Activated naive CD8-positive, alpha-beta T cell treated with anti-CD3 and anti-CD28 coated beads, Interleukin-2, amount 50 U/mL, for 24 hours (primary cell): ENCODE measurements at places on chromosomes 11 and 22.

- no peaks in the 10 kb centered on the region for H3K36me3 ChIP-seq
- no peak overlapping the region for H3K4me3 ChIP-seq
- no peak for DNase-seq
Measured at GRCh38 chr11:31303644-31304180, 65.8 kb downstream of the DCDC1 start.

DNA sequence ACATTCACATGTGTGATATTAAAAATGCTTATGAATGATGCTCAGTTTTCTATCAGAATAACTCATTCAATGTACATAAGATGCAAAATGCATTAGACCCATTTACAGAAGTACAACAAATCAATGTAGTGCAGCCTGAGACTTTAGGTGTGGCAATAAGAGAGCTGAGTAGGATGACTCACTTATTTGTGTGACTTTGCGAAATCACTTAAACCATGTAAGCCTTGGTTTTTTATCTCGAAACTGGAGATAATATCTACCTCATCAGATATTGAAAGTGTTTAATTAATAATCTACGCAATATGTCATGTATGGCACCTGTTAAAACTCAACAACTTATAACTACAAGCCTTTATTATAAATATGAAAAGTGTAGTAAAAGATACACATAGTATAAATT lies 105.7 kb upstream of the LUZP2 start:
- no peaks in the 10 kb centered on the region for H3K4me1 ChIP-seq
- no peaks in the 10 kb centered on the region for H3K36me3 ChIP-seq
- no peak overlapping the region for H3K4me3 ChIP-seq
- no peaks in the 10 kb centered on the region for H3K27me3 ChIP-seq
- DNase-seq: no peak

- no peak for DNase-seq
- peaks cover 10% of the 10 kb centered on the region for H3K4me1 ChIP-seq
- H3K27me3 ChIP-seq: peaks cover 5% of the 10 kb centered on the region
- H3K36me3 ChIP-seq: no peaks in the 10 kb centered on the region
Measured at GRCh38 chr11:8729837-8730696, 47.5 kb downstream of the RPL27A start.

DNA sequence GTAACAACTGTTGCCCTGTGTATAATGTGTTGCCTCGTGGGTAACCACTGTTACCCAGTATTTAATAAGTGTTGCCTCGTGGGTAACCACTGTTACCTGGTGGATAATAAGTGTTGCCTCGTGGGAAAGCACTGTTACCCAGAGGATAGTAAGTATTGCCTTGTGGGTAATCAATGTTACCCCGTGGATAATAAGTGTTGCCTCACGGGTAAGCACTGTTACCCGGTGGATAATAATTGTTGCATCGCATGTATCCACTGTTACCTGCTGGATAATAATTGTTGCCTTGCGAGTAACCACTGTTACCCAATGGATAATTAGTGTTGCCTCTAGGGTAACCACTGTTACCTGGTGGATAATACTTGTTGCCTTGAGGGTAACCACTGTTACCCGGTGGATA lies 17.1 kb upstream of the NXPE4 start:
- H3K4me1 ChIP-seq: no peaks in the 10 kb centered on the region
- no peak for DNase-seq
- H3K27ac ChIP-seq: no peak overlapping the region

DNA sequence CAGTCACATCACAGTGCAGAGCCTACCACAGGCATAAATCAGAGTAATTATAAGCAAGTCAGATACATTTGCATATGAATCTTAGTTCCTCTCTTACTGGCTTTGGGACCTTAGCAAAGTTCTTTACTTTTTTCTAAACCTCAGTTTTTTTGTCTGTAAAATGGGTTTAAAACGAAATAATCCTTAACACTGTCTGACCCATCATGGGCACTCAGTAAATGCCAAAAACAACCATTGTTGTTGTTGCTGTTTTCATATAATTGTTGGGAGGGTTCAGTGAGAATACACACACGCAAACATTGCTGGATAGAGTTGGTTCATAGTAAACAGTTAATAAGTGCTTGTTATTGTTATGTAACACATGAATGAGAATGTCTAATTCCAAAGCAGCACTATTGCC lies 184.9 kb downstream of the BLID start:
- peaks cover 19% of the 10 kb centered on the region for H3K27me3 ChIP-seq
- no peak for DNase-seq
- H3K4me3 ChIP-seq: no peak overlapping the region
- no peaks in the 10 kb centered on the region for H3K36me3 ChIP-seq
- no peak overlapping the region for H3K27ac ChIP-seq

DNA sequence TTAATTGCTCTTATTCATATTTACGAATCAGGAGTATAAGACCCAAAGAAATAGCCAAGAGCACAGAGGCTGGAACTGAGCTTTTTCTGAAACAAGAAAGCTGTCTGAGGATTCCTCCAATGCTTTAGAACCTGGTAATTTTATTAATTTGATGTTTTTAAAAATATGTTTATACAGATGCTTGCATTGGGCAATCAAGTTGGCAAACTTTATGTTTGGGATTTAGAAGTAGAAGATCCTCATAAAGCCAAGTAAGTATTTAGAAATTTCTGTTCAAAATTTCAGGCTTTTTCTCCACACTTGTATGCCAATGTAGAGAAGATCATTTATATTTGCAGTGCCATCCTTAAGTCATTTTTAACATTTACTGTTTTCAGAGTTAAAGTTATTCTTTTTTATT lies 24.3 kb upstream of the HIKESHI start:
- no peak overlapping the region for H3K27ac ChIP-seq
- H3K4me1 ChIP-seq: peaks cover 42% of the 10 kb centered on the region
- peaks cover 92% of the 10 kb centered on the region for H3K36me3 ChIP-seq
- no peak overlapping the region for H3K4me3 ChIP-seq

DNA sequence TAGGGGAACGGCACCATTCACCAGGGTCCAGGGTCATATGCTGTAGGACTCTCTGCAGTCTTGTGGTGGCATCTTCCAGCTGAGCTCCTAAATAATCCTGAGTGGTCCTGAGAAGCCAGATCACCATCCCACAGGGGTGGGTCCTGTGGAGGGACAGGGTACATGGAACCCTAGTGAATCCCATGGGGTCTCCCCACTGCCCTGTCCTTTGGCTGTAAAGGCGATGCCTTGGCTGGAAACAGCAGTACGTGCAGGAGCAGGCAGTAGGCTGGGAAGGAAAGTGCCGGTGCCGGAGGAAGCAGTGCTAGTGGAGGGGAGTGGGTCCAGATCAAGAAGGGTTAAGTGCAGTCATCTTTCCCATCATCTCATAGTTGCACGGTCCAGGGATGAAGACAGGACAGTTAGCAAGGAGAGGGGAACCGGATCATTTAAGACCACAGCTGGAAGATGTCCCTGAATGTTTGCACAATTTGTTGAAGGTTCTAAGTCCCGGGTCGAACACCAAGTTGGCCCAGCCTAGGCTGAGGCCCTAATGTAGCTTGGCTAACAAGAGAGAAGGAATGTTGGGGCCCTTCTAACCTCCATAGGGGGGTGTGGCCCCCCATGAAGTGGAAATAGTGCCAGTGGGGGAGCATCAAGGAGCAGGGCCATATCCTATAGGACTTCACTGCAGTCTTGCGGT lies 18.1 kb downstream of the TSPAN32 start:
- no peaks in the 10 kb centered on the region for H3K27me3 ChIP-seq
- peaks cover 3% of the 10 kb centered on the region for H3K4me1 ChIP-seq
- no peaks in the 10 kb centered on the region for H3K36me3 ChIP-seq
- DNase-seq: no peak
- H3K4me3 ChIP-seq: no peak overlapping the region

DNA sequence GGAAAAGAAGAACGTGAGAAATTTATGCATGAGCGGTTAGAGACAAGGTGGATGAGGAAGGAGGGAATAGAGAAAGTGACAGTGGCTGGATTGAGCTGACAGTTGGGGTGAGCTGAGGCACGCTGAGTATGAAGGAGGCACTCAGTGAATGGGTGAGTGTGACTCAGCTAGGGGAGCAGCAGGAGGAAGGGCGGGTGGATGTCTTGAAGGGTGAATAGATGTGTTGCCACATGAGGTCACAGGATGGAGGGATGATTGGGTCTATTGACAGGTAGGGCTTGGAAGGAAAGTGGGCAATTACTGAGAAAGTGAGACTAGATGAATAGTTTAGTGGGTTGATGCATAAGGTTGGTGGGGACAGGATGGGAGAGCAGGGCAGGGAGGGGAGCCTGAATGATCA lies 8.0 kb downstream of the IFITM10 start:
- DNase-seq: no peak
- no peak overlapping the region for H3K27ac ChIP-seq
- H3K4me1 ChIP-seq: no peaks in the 10 kb centered on the region
- no peak overlapping the region for H3K4me3 ChIP-seq
- H3K36me3 ChIP-seq: peaks cover 2% of the 10 kb centered on the region

GRCh38 chr11:85137597-85137996 lies 489.5 kb downstream of the DLG2 start:
- DNase-seq: no peak
- H3K4me3 ChIP-seq: no peak overlapping the region
- no peaks in the 10 kb centered on the region for H3K27me3 ChIP-seq
- no peaks in the 10 kb centered on the region for H3K4me1 ChIP-seq
- H3K27ac ChIP-seq: no peak overlapping the region
- H3K36me3 ChIP-seq: no peaks in the 10 kb centered on the region

DNA sequence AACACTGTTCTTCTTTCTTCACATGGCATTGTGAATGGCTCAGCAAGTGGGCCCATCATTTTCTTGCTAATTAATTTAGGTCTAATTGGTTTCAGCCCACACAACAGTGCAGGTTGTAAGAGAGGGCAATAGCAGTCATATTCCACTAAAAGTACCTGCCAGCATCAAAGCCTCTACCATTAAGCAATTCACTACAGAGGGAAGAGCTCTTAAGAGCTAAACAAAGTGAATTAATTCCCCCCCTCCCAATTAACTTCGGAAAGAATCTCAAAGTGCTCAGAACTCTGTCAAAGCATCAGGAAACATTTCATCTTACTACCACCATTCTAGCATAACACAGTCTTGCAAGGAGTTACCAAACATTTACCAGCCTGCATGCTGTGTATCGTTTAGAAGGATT lies 133.9 kb upstream of the UBASH3B start:
- H3K27me3 ChIP-seq: peaks cover 9% of the 10 kb centered on the region
- no peak overlapping the region for H3K27ac ChIP-seq
- no peak overlapping the region for H3K4me3 ChIP-seq

DNA sequence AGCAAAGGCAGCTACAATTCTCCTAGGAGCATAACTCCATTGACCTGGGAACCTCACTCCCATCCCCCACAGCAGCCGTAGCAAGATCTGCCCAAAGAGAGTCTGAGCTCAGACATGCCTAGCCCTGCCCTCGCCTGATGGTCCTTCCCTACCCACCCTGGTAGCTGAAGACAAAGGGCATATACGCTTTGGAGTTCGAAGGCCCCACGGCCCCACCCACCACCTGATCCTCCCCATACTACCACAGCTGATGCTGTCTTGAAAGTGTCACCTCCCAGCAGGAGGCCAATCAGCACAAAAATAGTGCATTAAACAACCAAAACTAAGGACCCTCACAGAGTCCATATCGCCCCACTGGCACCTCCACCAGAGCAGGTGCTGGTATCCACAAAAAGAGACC lies 22.6 kb upstream of the GNAZ start:
- no peaks in the 10 kb centered on the region for H3K4me1 ChIP-seq
- H3K27me3 ChIP-seq: peaks cover 19% of the 10 kb centered on the region
- H3K4me3 ChIP-seq: no peak overlapping the region
- H3K36me3 ChIP-seq: no peaks in the 10 kb centered on the region
- no peak overlapping the region for H3K27ac ChIP-seq
- DNase-seq: no peak

DNA sequence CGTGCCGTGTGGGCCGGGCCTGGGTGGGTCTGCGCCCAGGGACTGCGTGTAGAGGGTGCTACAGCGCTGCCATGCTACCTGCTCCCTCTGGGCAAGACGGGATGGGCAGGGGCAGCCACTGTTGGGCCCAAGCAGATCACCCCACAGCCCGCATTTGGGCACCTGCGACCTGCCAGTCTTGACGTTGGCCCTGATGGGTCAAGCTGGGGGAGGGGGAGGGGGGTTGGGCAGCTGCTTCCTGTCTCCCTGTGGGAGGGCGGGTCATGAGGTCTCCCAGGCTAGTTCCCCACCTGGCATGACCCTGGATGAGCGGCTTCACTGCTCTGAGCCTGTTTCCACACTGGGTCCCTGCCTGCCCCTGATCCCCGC lies 2.8 kb upstream of the RPS19BP1 start:
- peaks cover 16% of the 10 kb centered on the region for H3K36me3 ChIP-seq
- H3K4me1 ChIP-seq: peaks cover 33% of the 10 kb centered on the region
- no peak overlapping the region for H3K4me3 ChIP-seq
- no peak for DNase-seq
- no peaks in the 10 kb centered on the region for H3K27me3 ChIP-seq

- H3K4me3 ChIP-seq: peak overlapping the region; percentile 53
- peak overlapping the region; percentile 86 for H3K27ac ChIP-seq
- no peak for DNase-seq
- peaks cover 2% of the 10 kb centered on the region for H3K27me3 ChIP-seq
- H3K4me1 ChIP-seq: peaks cover 72% of the 10 kb centered on the region
Measured at GRCh38 chr11:14768526-14769188, 123.4 kb downstream of the CYP2R1 start.

GRCh38 chr11:64069401-64070313 lies 33.9 kb downstream of the FLRT1 start:
- H3K36me3 ChIP-seq: peaks cover 2% of the 10 kb centered on the region
- no peak overlapping the region for H3K4me3 ChIP-seq
- peaks cover 3% of the 10 kb centered on the region for H3K4me1 ChIP-seq
- no peak for DNase-seq
- H3K27ac ChIP-seq: no peak overlapping the region

DNA sequence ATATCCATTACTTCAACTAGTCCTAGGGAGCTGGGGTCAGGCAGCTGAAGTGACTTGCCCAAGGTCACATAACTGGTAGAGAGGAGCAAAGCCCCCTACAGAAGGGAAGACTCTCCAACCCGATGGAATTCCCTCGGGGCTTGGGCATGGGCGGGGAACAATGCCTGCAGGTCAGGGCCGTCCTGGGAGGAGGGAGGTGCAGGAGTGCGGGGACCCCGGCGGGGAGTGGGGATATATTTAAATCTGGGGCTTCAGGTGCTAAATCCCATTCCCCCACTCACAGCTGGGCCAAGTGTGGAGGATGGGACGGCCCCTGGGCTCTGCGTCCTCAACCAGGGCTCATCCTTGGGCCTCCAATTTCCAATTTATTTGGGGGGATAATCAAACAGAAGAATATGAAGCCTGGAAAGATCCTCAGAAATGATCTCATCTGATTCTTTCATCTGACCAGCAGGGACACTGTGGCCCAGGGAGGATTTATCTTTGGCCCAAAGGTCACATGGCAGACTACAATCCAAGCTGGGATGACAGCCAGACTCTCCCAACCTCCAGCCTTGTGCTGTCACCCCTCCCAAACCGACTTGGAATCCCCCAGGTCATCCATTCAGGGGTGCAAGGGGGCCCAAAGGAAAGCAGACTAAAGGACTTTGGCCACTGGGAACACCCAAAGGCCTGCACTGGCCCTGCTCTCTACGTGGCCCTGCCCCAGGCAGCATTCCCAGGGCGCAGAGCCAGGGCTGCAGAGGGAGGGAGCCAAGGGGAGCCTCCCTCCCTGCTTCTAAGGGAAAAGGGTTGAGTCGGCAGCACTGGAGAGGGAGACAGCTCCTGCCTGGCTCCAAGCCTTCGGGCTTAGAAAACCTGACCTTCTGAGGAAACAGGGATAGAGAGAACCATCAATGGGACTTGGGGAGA lies 8.7 kb upstream of the C1QTNF6 start:
- DNase-seq: no peak
- peaks cover 64% of the 10 kb centered on the region for H3K4me1 ChIP-seq
- peaks cover 1% of the 10 kb centered on the region for H3K36me3 ChIP-seq
- H3K27ac ChIP-seq: no peak overlapping the region
